ENCODE measurements at places on chromosomes 3 and 15.
A peak's percentile ranks its signal among the peaks of the same experiment; 100 is the strongest.

DNA sequence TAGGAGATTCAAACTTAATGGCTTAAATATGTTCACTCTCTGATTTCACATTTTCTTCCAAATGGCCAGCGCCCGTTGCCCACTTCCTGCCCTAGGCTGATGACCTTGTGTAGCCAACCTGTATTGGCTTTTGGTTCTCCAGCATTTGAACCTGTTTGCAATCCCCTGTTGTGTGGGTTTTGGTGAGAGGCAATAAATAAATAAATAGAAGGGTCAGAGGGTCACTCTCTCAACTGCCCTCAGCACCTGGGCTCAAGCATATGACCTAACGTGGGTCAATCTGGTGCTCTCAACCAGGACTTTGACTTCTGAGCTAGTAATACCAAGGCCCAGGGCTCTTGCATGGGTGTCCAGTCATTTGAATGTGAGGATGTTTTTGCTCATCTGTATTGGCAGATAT is 1.8 kb upstream of the SRP14 start:
- DNase-seq, result no peak

- peak; percentile 16 for DNase-seq
Measured at GRCh38 chr3:136862617-136863322, 762 bp downstream of the NCK1 start.

- no peak for DNase-seq
Measured at GRCh38 chr3:21028412-21028811, 722.6 kb downstream of the ZNF385D start.

DNA sequence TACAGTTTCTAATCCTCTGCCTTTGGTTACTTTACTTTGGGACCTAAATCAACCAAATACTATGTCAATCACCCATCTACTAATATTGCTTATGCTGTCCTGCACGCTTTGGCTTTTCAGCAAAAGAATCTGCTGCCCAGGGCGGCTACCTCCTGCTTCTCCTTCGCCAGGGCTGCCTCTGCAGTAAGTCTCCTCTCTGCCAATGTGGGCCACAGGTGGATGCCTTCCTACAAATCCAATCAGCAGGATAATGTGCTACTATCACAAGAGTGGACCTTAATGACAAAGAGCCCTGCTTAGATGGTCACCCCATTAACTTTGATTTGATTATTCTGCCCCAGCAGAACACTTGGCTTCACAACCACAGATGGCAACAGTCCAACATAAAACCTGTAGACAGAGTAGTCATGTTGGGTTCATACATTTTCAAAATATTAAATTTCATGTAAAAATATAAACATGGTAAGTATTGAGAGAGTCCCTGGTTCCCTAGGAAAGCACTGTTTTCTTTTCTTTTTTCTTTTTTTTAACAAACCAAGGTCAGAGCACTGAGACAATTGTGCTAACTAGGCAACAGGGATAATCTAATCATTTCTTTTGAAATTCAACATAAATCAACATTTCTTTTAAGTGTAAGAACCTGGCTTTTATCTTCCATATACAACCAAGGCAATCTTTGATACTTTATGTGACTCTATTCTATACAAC is 298.3 kb downstream of the ZBTB20 start:
- DNase-seq, result no peak

DNA sequence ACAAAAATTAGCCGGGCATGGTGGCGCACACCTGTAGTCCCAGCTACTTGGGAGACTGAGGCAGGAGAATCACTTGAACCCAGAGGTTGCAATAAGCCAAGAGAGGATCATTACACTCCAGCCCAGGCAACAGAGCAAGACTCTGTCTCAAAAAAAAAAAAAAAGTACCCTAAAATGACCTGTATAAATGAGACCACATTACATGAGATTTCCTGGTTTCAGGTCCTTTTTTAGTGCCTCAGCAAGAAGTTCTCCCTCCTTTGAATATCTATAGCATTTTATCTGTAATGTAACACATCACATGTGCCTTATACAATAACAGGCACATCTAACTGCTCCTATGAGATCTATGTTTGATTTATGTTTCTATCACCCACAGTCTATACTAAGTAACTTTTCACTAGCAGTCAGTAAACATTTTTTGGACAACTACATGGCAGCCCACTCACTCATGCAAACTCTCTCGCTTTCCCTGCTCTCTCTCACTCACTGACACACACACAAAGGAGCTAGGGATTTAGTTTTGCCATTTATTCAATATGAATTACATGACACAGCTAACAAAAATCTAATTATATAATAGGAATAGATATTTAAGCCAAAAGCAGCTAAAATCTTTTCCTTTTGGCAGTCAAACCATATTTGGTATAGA is 34.1 kb downstream of the ADAM10 start:
- no peak for DNase-seq

DNA sequence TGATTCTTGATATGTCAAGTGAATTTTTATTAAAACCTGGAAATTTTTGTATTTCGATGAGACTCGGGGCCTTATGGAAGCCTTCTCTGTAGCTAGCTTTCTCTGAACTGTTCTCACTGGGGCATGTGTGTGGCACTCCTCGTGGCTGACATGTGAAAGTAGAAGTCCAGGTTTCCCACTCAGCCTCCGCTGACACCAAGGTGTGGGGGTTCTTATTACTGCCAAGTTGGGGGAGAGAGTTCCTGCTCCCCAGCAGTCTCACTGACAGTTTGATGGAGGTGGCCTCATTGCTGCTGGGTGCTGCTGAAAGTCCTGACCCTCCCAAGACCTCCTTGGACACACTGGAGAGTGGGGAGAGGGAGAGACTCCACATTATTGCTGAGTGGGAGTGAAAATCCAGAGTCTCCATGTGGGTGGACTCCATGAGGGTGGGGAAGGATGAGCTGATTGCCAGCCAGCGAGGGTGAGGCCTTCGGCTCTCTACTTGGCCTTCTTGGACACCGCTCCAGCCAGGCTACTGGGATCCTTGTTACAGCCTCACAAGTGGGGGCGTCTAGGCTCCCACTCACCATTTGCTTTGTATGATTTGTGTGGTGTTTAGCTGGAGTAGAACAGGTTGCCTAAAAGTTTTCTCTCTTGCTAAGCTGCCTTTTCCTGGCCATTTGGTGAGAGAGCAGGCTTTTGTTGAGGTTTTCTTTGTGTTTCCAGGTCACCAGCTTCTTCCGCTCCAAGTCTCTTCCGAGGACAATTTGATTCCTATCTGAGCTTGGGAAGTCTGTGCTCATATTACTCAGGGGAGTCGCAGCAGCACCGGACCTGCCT is 64.1 kb downstream of the LSM3 start:
- DNase-seq, result no peak

DNA sequence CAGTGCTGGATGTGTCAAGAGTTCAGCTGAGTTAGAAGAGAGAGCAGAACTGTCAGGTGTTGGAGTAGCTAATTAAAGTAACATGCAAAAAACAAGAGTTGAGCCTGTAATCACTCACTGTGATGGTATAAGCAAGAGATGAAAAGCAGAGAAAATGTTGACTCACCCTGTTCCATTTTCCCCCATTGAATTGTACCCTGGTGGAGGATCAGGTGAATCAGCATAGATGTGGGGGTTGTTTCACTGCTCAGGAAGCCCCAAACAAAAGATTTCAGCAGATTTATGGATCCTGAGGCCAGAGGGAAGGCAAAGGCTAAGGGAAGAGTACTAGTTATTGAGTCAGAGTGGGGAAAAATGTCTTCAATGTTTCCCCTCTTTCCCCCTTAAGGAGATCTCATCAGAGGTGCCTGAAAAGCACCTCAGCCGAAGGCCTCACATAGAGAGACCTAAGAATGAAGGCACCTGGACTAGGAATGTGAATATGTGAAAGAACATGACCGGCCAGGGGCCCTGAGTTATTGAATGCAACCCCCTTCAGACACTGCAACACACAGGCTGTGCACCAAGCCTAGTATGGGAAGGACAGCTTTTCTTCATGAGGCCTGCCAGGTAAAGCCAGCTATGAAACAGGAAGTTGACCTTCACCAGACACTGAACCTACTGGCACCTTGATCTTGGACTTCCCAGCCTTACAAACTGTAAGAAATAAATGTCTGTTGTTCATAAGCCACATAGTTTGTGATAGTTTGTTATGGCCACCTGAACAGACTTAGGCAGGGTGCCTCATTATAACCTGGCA is 90.1 kb downstream of the TMCO5A start:
- no peak for DNase-seq

DNA sequence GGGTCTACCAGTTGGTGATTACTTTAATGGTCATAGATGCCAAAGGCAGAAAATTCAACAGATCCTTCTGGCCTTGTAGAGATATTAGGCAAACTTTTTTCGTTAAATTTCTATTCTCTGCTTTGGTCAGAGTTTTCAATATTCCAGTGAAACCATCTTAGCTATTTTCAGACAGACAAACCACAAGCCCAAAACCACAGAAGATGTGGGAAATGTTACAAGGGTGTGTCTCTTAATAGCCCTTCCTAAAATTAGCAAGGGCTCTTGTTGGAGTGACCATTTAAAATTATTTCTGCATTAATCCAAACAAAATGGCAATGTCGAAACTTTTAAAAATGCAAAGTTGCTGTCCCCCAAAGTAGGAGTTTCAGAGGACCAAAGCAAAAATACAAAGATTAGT is 102.8 kb downstream of the ARRDC4 start:
- DNase-seq, result no peak

DNA sequence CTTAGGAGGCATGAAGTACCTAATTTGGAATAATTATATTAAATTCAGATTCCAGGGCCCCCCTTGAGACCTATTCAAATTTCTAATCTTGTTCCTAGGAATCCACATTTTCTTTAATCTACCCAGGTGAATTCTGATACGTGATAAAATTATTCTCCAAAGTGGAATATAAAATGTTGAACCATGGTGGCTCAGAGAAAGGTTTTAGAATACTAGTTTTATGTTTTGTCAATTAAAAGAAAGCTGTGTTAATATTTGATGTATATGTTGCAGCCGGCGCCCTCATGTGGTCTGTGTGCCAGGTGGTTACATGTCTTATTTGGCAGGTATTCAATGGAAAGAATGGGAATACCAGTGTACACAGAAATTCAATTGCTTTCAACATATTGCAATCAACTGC is 321.8 kb downstream of the FEZF2 start:
- no peak for DNase-seq

GRCh38 chr3:72271216-72271615 is 486.3 kb upstream of the PROK2 start:
- no peak for DNase-seq

DNA sequence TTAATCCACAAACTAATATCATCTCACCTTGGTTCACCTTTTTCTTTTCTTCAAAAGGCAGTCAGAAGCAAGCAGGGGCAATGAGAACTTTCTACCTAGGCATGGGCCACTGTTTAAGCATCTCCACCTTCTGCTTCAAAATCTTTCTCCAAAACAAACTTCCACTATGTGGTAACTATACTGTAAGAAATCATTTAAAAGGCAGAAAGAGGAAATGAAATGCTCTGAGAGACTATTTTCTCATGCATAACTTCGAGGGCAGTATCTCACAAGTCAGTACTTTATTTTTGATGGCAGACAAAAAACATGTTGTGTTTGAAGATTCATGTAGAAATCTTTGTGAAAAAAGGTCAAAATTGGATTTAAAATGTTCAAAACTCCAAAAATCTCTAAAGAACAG is 419.7 kb downstream of the ZBTB20 start:
- DNase-seq, result no peak

DNA sequence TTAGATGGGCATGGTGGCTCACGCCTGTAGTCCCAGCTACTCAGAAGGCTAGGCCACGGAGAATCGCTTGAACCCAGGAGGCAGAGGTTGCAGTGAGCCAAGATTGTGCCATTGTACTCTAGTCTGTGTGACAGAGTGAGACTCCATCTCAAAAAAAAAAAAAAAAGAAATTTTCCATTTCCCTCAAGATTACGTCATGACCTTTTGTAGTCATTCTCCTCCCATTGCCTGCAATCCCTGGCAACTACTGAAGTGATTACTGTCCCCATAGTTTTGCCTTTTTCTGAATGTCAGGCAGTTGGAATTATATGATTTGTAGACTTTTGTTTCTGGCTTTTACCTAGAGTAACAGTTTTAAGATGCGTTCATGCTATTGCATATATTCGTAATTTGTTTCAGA is 28.0 kb downstream of the WDR76 start:
- DNase-seq, result no peak

DNA sequence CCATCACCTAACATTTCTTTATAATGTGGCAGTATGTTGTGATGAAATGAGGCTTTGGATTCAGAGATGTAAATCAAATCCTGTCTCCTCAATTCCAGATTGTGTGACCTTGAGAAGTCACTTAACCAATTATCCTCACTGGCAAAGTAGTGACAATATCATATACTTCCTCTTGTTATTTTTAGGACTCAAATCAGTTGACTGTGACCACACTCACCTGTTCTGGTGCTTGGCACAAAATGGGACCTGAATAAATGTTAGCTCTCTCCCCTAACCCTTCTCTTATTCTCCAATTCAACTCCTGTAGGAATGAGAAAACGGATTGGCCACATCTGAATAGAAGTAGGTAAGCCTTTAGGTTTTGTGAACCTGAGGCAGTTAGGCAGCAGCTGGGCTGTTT is 42.1 kb downstream of the IQCH start:
- no peak for DNase-seq

DNA sequence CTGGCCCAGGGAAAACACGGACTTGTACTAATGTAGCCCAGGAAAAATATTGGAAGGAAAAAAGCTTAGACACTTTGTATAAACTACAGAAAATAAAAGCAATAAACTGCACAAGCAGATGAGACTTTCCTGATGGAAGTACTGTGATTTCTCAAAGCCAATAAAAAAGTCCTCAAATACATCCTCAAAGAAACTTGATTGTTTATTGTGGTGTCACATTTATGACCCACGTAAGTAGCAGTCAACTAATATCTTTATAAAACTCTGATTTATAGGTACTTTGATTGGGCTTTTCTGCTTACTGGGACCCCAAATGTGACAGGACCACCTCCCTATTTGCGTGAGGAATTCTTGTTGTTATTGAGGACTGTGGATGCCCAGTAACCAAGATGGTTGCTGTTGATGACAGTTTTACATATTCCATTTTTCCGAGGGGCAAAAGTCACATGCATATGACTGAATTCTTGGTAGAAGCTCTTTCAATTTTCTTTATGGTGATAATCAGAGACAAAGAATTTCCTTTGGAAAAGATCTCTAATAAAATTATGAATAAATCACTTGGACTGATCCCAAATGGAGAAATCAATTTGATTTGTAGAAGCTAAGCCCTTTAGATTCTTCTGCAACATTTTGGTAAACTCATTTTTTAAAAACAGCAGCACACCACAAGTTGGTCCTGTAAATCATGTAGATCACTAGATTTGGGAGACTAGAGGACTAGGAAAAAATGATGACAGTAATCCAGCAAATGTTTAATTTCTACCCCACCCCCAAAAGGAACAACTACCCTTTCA is 159.0 kb upstream of the TSC22D2 start:
- DNase-seq, result no peak

DNA sequence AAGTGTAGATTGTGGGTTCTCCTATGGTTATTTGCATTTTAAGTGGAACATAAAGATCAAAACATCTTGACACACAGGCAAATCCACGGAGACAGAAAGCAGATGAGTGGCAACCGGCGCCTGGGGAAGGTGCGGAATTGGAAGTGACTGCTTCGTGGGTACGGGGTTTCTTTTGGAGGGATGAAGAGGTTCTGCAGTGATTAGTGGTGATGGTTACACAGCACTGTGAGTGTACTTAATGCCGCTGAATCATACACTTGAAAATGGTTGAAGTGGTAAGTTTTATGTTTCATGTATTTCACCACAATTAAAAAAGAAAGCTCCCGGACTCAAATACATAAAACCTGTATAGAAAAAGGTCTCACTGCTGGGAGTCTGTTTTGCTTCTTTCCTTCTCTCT is 18.5 kb upstream of the VPS33B start:
- no peak for DNase-seq
